ENCODE measurements at places on chromosomes 16 and 17. TPM values are rescaled to one million over a fixed set of nuclear protein-coding genes. Genes with fewer than 3 reads are reported as not detected.

- DNase-seq: no peak
Measured at GRCh38 chr17:21166595-21167210, 39.9 kb downstream of the DHRS7B start.

DNA sequence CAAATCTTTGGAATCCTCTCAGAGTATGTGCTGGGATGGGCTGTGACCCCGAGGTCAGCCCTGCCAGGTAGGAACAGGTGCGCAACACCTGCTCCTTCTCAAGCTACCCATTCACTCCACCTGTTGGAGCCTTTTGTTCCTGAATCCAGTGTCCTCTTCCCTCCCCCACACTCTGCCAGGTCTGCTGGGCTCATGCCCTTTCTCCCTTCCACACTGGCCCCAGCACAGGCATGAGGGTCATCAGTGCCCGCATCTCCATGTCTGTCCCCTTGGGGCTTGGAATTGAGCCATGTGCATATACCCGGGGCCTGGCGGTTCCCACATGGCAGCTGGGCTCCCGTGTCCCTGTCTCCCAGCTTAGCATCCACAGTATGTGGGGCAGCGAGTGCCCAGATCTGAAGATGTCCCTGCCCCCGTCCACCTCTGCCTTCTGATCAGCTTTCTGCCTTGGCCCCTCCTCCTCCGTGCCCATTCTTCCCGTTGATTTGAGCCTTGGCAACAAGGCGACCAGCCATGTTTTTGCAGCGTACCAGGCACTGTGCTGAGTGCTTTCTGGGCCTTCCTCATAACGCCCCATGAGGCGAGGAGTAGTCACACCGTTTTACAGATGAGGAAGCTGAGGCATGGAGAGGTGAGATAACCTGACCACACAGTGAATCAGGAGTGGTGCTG lies 102.2 kb downstream of the RAP1GAP2 start:
- peak; percentile 58 for DNase-seq

DNA sequence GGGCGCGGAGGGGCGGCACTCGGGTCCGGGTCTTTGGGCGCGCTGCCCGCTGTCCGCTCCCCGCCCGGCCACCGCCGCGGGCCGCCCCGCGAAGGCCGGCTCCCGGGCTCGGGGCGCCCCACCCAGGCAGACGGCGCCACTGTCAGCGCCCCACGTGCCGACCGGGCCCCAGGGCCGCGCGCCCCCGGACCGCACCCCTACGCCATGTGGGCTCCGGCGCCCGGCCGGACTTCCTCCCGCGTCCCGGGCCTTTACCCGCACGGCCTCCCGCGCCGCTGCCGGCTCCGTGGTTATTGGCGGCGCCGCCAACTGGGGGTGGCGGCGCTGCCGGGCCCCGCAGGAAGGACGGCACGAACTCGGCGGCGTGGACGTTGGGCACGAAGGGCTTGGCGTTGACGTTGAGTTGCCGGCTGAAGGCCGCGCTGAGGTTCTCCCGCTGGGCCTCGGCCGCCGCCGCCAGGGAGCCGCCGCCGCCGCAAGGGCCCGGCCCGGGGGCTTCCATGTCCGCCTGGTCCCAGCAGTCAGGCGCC lies 577 bp downstream of the GSPT1 start:
- DNase-seq: peak; percentile 75

DNA sequence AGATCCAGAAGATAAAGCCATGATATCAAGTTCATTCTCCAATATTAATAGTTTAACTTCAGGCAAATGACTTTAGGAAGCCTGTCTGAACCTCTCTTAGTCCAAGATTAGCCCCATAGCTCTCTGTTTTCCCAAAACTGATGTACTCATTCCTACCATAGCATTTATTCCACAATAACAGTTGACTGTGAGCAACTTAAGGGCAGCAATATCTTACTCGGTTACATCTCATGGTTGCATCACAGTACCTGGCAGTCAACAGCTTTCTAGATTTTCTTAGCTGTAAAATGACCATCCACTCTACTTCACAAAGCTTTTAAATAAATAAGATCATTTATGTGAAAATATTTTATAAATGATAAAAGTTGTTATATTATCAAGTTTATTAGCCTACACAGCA lies 58.2 kb upstream of the STAC2 start:
- DNase-seq: no peak

GRCh38 chr16:8736123-8736668 lies 61.2 kb downstream of the TMEM186 start:
- DNase-seq: no peak

GRCh38 chr17:76670718-76671122 lies 27.2 kb upstream of the ST6GALNAC1 start:
- peak; percentile 28 for DNase-seq

DNA sequence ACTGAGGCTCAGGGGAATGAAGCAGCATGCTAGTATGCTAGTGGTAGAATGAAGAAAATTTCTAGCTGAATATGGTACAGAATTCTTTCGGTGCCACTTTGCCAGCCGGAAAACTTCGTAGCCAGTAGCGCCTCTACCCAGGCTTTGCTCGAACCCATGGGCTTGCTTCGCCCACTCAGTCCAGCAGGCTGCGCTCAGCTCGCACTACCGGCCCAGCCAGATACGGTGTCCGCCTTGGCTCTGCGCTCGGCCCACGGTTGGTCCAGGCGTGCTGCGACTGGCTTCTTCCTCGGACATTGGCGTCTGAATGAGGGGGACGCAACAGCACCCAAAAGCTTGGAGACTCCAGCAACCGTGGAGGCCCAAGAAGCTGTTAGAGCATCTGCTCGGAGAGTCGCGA lies 372.5 kb upstream of the CDH8 start:
- peak; percentile 60 for DNase-seq

DNA sequence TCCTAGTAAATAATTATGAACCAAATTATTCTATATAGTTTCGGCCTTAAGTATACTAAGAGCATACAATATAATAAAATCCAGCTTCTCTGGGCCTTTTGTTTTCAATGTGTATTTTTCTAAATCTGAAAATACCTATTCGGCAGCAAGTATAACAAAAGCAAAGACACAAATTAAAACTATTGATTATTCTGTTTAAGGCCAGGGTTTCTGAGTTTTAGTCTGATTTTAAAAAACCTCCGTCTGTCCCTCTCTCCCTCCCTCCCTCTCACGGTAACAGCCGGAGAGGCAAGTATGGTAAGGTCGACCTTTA lies 1.5 kb downstream of the TOB1 start:
- DNase-seq: no peak

- peak; percentile 75 for DNase-seq
Measured at GRCh38 chr17:63929860-63930766, 2.0 kb downstream of the CD79B start.

DNA sequence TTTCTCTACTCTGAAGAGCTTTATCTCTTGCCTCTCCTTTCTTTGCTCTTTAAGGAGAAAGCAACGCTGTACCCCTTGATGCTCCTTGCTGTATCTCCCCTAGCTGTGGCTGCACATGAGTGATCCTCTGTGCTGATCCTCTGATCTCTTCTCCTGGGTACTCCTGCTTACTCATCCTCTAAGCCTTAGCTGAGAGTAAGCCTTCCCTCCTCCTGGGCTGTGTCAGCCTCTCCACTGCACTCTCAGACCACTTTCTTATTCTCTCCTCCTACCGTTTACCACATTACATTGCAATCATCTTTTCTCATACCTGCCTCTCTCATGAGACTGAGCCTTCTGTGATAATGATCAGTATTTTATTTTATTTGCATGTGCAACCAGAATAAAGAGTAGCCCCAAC lies 25.1 kb downstream of the SOX9 start:
- DNase-seq: no peak

GRCh38 chr17:35889241-35889640 lies 9.1 kb upstream of the CCL5 start:
- no peak for DNase-seq

DNA sequence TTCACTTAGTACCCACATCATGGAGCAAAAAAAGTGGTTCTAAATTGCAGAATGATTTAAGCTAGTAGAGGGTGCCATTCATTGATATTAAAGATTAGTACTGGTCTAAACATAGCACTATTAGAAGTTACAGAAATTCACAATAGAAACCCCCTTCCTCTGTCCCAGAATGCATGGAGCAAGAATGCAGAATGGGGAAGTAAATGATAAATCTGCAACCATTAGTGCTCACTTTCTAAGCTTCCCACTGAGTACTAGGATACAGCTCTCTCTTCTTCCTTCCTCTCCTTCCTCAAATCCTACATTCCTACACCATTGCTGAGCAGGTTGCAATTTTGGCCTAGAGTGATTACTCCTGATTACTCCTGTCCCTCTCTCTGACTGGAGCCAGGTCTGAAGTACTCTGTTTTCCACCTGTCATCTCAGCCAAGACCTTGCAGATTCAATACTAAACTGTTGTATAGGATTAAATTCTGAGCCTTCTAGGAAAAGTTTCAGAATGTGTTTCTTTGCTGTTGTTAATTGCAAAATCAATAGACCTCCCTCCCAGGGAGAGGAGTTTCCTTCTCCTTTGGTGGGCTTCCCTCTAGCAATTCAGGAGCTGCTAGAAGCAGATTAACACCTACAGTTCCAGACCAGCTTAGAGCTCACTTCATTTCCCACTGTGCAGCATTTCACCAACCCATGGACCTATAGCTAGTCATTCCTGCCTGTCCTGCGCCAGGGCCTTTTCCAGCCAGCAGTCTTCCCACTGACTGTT lies 165.5 kb upstream of the TBX2 start:
- no peak for DNase-seq

DNA sequence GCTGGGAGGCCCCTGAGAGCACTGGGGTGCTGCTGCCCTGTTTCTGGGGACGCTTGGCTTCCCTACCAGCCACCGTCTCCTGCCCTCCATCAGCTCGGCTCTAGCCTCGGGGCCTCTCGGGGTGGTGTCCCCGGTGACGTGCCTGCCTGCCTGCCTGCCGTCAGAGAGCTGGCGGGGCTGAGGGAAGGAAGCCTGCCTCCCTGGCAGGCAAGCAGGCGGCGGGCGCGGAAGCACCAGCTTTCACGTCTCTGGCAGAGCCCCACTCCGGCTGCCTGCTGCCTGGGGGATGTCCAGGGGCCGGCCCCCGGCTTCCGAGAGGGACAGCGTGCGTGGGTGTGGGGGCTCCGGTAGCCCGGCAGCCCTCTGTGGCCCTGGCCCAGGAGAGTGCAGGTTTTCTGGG lies 9.3 kb downstream of the CENPX start:
- DNase-seq: peak; percentile 73

TBX21 gene
- not detected for total RNA-seq

STAT5A gene
- total RNA-seq: 13.2 TPM

COPZ2 gene
- total RNA-seq: not detected

CCL7 gene
- total RNA-seq: not detected
